ENCODE measurements at places on chromosomes 1 and 21. TPM values are rescaled to one million over a fixed set of nuclear protein-coding genes. Genes with fewer than 3 reads are reported as not detected.

DNA sequence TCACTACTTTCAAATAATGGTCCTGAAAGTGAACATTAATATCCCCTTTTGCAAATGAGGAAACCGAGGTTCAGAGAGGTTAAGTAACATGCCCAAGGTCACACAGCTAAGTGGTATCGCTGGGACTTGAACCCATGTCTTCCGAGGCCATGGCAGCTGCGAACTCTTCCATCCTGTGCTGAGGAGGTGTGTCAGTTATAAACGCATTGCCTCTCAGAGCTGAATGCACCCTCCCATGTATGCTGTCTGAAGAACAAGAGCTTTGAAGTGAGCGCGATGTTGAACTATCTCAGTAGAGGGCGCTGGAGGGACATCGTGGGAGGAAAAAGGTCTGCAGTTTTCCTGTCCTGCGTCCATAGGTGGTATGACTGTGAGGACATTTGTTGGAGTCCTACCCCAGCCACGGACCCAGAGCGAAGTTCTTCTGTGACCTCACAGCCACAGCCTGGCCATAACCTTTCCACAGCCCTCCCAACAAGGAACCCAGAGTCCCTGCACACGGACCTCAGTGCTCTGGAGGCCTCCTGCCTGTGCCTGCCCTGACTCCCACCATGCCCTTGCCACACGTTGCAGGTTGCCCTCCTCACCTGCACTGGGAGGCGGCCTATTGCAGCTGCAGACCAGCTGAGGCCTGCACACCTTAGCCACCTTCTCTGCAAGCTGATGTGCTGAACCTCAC, 7.5 kb downstream of the MYOC start:
- H3K27me3 ChIP-seq = no peaks in the 10 kb centered on the region
- peak; percentile 79 for DNase-seq
- H3K36me3 ChIP-seq = no peaks in the 10 kb centered on the region
- H3K4me1 ChIP-seq = peaks cover 18% of the 10 kb centered on the region
- no peak overlapping the region for H3K4me3 ChIP-seq
- H3K27ac ChIP-seq = peak overlapping the region; percentile 68

DNA sequence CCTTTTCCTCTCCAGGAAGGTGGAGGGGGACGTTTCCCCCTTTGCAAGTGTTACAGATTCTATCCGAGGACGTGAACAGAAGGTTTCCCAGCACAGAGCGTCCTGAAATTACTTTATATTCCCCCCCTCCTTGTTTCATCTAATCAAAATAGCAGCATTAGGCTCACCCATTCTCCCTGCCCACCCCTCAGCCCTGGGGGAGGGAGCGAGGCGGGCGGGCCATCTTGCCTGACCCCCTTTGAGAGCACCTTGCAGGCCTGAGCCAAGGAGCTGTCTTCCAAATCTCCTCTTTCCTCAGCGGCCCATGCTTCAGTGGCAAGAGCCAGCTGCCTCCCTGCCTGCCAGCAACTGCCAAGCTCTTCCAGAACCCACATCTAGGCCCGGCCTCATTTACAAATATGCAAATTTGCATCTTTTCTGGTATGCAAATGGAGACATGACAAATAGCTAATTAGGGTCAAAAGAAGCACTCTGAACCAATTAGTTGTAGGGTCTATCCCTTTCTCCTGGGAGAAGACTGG, 69.1 kb upstream of the POU3F1 start:
- H3K27ac ChIP-seq = no peak overlapping the region
- no peaks in the 10 kb centered on the region for H3K36me3 ChIP-seq
- no peak overlapping the region for H3K4me3 ChIP-seq
- no peaks in the 10 kb centered on the region for H3K27me3 ChIP-seq

DNA sequence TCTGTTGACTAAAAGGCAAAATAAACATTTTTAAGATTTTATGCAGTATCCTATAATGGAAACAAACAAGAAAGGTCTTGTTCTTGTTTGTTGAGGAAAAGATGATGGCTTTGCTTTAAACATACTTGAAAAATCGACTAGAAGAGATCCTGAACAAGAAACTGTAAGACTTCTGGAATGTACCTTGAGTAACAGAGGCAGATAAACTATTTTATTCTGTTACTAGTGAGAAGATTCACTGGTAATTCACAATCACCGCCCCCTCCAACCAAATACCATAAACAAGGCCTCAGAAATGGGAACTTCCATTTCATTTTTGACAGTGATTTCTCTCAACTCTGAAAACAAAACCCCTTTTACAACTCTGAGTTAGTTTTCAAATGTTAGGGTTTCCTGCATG, 18.1 kb downstream of the TSEN15 start:
- H3K27ac ChIP-seq = no peak overlapping the region
- peaks cover 24% of the 10 kb centered on the region for H3K36me3 ChIP-seq

GRCh38 chr1:156342166-156342955, 4.0 kb downstream of the TSACC start:
- H3K27ac ChIP-seq = no peak overlapping the region
- H3K36me3 ChIP-seq = no peaks in the 10 kb centered on the region
- H3K27me3 ChIP-seq = no peaks in the 10 kb centered on the region
- no peak overlapping the region for H3K4me3 ChIP-seq
- peaks cover 2% of the 10 kb centered on the region for H3K4me1 ChIP-seq

Gene KLHDC7A
- 8.9 TPM for total RNA-seq

Gene MEX3A
- not detected for total RNA-seq

Gene ECM1
- 29.3 TPM for total RNA-seq
